ENCODE measurements at places on chromosomes 6 and 20. TPM values are rescaled to one million over a fixed set of nuclear protein-coding genes. Genes with fewer than 3 reads are reported as not detected.

- DNase-seq, result no peak
Measured at GRCh38 chr6:109082188-109082577, 12.5 kb downstream of the SESN1 start.

The ARFGEF3 gene
- 38.3 TPM for total RNA-seq

The PPP1R16B gene
- total RNA-seq, result 13.0 TPM

The LHFPL5 gene
- total RNA-seq, result 1.00 TPM

DNA sequence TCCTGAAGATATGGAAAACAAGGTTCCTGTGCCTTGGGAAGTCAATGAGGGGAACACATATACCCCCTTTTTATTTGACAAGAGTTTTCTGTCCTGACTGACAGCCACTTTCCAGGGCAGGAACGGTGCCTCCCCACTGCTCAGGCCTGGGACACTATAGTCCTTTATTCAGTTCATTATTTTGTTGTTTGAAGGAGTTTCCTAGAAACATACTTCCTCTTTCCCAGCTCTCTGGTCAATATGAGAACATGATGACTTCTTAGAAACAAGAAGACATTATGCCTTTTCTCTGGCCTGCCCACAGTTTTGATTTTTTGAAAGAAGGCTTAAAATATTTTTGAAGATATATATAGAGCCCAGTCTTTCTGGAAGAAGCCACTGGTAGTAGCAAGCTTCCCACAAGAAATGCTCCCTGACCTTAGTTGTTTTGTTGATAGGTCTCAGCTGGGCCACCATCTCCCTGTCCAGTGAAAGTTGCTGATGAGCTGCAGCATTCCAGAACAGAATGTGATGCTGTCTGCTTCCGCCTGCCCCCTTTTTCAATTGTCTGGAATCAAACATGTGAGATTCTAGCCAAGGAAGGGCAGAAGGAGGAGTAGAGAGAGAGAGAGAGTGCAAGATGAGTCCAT lies 350.0 kb upstream of the PRND start:
- DNase-seq, result no peak

All from cerebellum (tissue), 4 donors.